Activated T-cell treated with anti-CD3 and anti-CD28 coated beads, Interleukin-2, amount 50 U/mL, for 72 hours (primary cell): ENCODE measurements at places on chromosomes 4 and X. TPM values are rescaled to one million over a fixed set of nuclear protein-coding genes. Genes with fewer than 3 reads are reported as not detected.

GRCh38 chr4:29459926-29460325, 1260.2 kb upstream of the PCDH7 start:
- H3K36me3 ChIP-seq, result peaks cover 1% of the 10 kb centered on the region
- H3K27me3 ChIP-seq, result no peaks in the 10 kb centered on the region
- no peak for DNase-seq

- no peak for DNase-seq
- H3K36me3 ChIP-seq, result peaks cover 4% of the 10 kb centered on the region
- peaks cover 20% of the 10 kb centered on the region for H3K4me1 ChIP-seq
- peak overlapping the region; percentile 47 for H3K27ac ChIP-seq
Observed at GRCh38 chr4:35975617-35976355, 268.5 kb downstream of the ARAP2 start.

GRCh38 chr4:40552536-40552935, 77.1 kb downstream of the RBM47 start:
- H3K27me3 ChIP-seq, result no peaks in the 10 kb centered on the region
- peaks cover 68% of the 10 kb centered on the region for H3K4me1 ChIP-seq
- no peak overlapping the region for H3K27ac ChIP-seq
- H3K36me3 ChIP-seq, result no peaks in the 10 kb centered on the region
- no peak for DNase-seq
- H3K4me3 ChIP-seq, result no peak overlapping the region

DNA sequence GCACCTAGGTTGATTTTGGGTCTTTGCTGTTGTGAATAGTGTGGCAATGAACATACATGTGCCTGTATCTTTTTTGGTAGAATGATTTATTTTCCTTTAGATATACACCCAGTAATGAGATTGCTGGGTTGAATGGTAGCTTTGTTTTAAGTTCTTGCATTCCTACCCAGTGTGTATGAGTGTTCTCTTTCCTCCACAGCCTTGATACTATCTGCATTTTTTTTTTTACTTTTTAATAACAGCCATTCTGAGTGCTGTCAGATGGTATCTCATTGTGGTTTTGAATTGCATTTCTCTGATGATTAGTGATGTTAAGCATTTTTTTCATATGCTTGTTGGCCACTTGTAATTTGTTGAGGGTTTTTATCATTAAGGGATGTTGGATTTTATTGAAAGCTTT, 351.8 kb upstream of the GNPDA2 start:
- H3K36me3 ChIP-seq, result no peaks in the 10 kb centered on the region
- DNase-seq, result no peak
- no peaks in the 10 kb centered on the region for H3K4me1 ChIP-seq
- no peak overlapping the region for H3K27ac ChIP-seq
- no peaks in the 10 kb centered on the region for H3K27me3 ChIP-seq

- no peak overlapping the region for H3K4me3 ChIP-seq
- no peak overlapping the region for H3K27ac ChIP-seq
- no peaks in the 10 kb centered on the region for H3K27me3 ChIP-seq
- no peaks in the 10 kb centered on the region for H3K4me1 ChIP-seq
- DNase-seq, result no peak
Observed at GRCh38 chr4:5448221-5448620, 260.1 kb downstream of the EVC2 start.

- peak overlapping the region; percentile 27 for H3K4me3 ChIP-seq
- H3K4me1 ChIP-seq, result peaks cover 57% of the 10 kb centered on the region
- H3K36me3 ChIP-seq, result peaks cover 2% of the 10 kb centered on the region
- DNase-seq, result peak; percentile 57
Observed at GRCh38 chrX:19554786-19555185, 39.5 kb upstream of the MAP3K15 start.

- peak overlapping the region; percentile 60 for H3K4me3 ChIP-seq
- H3K27ac ChIP-seq, result peak overlapping the region; percentile 60
- H3K4me1 ChIP-seq, result peaks cover 8% of the 10 kb centered on the region
- H3K36me3 ChIP-seq, result peaks cover 1% of the 10 kb centered on the region
Observed at GRCh38 chrX:153582896-153583295, 16.0 kb downstream of the CCNQ start.

GRCh38 chr4:172308078-172308477, 494.9 kb downstream of the GALNTL6 start:
- no peaks in the 10 kb centered on the region for H3K27me3 ChIP-seq
- H3K4me3 ChIP-seq, result no peak overlapping the region
- DNase-seq, result no peak
- no peak overlapping the region for H3K27ac ChIP-seq

The CYLC1 gene
- total RNA-seq, result not detected

The GSX2 gene
- not detected for total RNA-seq
